ENCODE measurements at places on chromosomes 2 and 18. TPM values are rescaled to one million over a fixed set of nuclear protein-coding genes. Genes with fewer than 3 reads are reported as not detected.

The UGT1A8 gene
- total RNA-seq: not detected

The TCF23 gene
- not detected for total RNA-seq

The CD302 gene
- total RNA-seq: 15.9 TPM

The XRCC5 gene
- 418 TPM for total RNA-seq

The TMEM247 gene
- not detected for total RNA-seq

The CRYGC gene
- not detected for total RNA-seq

The GALM gene
- 6.7 TPM for total RNA-seq

The IL36G gene
- not detected for total RNA-seq

The CYP27C1 gene
- not detected for total RNA-seq

The CYTIP gene
- total RNA-seq: 0.13 TPM

The IL36RN gene
- not detected for total RNA-seq

The HDHD2 gene
- total RNA-seq: 16.9 TPM

The BCL2 gene
- total RNA-seq: 2.6 TPM

The NT5DC4 gene
- total RNA-seq: not detected
